ENCODE measurements at places on chromosomes 11 and 22. TPM values are rescaled to one million over a fixed set of nuclear protein-coding genes. Genes with fewer than 3 reads are reported as not detected.

The DUSP18 gene
- 29.2 TPM for total RNA-seq

GRCh38 chr22:22954656-22955055, 67.0 kb downstream of the IGLL5 start:
- DNase-seq = peak; percentile 29

DNA sequence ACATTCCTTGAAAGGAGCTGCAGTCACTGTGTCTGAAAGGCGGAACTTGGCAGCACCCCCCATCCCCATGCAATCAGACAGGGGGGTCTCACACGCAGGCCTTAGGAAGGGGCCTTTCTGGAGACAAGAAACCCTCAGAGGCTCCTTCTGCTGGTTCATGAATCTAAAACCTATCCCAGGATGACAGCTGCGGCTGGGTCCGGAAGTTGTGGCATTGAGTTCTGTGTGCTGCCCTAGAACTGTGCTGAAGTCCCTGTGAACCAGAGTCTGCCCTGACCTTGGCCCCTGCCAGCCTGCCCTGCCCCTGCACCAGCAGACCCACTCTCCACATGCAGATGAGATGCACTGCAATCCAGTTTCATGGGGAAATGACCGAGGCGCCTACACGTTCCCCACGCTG, 268.0 kb downstream of the CTTN start:
- DNase-seq = no peak

The HPX gene
- total RNA-seq = 2.7 TPM

GRCh38 chr11:5204787-5205186, 4.3 kb upstream of the OR51V1 start:
- no peak for DNase-seq

The CD248 gene
- total RNA-seq = 3.9 TPM

The SMIM35 gene
- 0.19 TPM for total RNA-seq

DNA sequence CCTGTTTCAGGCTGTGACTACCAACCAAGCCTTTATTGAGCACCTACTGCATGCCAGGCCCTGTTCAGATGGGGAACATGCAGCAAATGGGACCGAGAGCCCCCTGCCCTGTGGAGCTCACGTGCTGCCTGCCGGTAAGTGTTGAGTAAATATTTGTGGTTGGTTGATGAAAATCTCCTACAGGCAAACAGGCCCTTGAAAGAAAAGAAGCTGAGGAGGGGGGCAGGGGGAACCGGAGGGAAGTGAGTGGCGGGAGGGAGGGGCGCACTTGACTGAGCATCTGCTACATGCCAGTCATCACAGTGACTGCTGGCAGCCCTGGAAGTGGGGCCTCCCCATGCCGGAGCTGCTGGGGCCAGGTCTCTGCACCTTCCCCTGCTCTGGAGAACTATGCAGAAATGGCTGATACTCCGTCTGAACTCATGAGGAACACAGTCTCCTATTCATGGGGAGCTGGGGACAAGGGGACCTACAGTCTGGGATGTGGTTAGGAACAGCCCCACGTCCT, 34.2 kb downstream of the MACROD1 start:
- no peak for DNase-seq

DNA sequence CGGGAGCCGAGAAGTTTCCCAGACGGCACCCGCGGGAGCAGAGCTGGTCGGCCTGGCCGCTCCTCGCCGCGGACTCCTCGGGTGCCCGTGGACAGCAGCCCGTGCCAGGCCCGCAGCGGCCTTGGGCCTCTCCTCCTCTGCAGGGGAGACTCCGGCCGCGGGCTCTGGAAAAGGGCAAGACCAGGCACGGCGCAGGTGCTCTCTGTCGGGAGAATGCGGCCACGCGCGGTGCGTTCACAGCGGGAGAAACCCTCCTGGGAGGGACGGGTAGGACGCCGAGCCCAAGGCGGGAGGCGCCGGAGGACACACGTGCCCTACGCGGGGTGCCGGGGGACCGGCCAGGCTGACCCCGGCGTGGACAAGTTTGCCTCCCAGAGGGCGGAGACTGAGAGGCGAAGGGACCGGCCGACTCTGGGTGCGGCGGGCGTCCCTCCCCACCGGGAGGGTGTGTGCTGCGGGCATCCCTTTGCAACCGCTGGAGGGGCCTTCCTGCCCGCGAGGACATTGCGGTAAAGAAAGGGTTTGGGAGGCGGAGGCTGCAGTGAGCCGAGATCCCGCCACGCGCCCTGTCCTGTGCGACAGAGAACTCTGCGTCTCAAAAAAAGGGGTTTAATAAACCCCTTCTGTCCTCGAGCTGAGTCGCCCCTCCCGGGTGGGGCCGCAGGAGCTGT, 2.3 kb downstream of the IFITM1 start:
- no peak for DNase-seq

The PPP6R2 gene
- total RNA-seq = 138 TPM

Measured in testis (tissue), 5 donors.